GM10248 (cell line): ENCODE measurements at places on chromosomes 5 and 9.
A peak's percentile ranks its signal among the peaks of the same experiment; 100 is the strongest.

GRCh38 chr5:92147266-92147665 is 764.1 kb upstream of the ARRDC3 start:
- DNase-seq: no peak

DNA sequence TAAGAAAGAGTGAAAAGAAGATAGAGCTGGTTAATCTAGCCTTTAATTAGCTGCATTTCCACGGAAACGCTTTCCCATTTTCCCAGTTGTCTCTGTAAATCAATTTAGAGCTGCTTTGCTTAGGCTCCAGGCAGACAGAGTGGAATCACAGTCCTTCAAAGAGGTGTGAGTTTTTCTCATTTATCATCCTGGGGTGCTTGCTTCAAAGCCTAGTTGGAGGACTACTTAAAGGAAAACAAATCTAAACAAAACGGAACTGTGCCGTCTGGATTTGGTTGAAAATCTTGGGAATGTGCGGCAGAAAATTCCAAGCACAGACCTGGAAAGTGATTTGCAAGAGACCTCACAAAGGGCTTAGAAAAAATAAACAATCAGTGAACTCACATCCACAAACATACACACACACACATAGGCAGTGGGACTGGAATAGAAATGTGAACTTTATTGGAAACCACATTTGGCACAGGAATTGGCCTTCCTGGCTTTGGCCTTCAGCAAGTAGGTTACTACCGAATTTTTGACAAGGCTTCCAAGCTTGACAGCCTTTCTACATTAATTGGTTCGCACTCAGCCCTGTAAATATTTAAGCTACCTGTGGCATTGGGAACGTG is 235.2 kb upstream of the SLC24A2 start:
- DNase-seq: no peak

DNA sequence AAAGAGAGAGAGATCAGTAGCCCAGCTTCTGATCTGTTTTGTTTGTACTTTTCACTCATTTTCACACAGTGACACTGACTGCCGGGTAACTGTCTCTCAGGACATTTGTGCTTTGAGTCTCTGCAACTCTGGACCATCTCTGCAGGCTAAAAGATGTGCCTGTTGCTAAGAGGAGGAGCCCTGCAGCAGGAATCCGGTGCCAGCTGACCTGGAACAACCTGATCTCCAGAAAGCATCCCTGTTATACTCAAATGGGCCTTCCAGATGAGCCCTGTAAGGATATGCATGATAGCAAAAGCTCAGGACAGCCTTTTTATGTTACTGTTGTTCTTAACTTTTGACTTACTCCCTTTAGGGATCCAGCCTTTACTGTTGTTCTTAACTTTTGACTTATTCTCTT is 170.7 kb upstream of the RASEF start:
- no peak for DNase-seq

GRCh38 chr5:38478878-38479277 is 77.6 kb downstream of the LIFR start:
- DNase-seq: no peak

GRCh38 chr5:14491015-14491915 is 90.3 kb upstream of the OTULINL start:
- DNase-seq: no peak

GRCh38 chr5:109739741-109740728 is 50.3 kb downstream of the MAN2A1 start:
- peak; percentile 11 for DNase-seq

- DNase-seq: peak; percentile 11
Measured at GRCh38 chr5:109028608-109029299, 281.1 kb downstream of the FER start.

GRCh38 chr5:1437226-1437829 is 7.9 kb downstream of the SLC6A3 start:
- DNase-seq: no peak

- DNase-seq: no peak
Measured at GRCh38 chr5:171441246-171441791, 21.9 kb downstream of the FGF18 start.
